Amygdala (tissue), 56 donors: ENCODE measurements at places on chromosomes 12 and 14.

- DNase-seq: no peak
Observed at GRCh38 chr12:42741771-42742510, 152.4 kb upstream of the PRICKLE1 start.

DNA sequence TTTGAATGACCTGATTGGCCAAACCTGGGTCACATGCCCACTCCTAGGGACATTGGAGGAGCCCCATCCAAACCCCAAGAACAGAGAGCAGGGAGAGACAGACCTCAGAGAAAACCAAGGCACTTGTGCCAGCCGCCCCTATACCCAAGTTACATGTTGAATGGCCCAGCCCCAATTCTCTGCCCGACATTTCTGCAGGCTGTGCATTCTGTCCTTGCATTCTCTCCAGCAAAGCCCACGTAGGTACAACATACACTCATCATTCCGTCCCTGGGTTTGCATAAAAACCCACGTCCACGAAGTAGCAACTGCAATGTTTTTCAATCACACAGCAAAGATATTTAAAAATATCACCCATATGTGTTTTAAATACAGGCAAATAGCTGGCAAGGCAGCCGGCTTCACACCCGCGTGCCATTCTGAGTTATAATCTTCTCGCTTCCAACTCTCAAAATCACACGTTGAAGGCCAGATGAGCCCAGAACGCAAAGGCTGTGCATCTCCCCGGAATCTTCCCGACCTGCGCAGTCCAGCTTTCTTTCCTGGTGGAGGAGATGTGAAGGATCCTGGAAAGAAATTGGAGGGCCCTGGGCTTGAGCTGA, 91.7 kb upstream of the MYL2 start:
- DNase-seq: no peak

DNA sequence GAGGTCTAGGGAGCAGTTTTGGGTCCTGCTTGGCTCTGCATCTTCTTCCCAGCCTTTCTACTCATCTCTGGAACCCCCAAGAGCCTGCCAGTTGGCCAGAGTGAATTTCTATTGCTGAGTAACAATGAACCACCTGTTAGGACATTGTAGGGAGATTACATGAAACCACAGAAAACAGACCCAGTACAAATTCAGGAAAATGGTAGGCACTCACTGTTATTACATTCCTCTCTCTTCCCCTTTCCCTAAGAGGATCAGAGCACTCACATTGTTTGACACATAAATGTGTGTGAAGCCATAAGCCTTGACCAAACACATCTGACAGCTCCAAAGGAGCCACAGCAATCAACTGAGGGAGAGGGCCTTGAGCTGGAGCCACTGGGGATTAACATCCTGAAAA, 216.1 kb downstream of the TMEM132D start:
- no peak for DNase-seq

- no peak for DNase-seq
Observed at GRCh38 chr12:94095618-94096017, 52.8 kb upstream of the PLXNC1 start.

DNA sequence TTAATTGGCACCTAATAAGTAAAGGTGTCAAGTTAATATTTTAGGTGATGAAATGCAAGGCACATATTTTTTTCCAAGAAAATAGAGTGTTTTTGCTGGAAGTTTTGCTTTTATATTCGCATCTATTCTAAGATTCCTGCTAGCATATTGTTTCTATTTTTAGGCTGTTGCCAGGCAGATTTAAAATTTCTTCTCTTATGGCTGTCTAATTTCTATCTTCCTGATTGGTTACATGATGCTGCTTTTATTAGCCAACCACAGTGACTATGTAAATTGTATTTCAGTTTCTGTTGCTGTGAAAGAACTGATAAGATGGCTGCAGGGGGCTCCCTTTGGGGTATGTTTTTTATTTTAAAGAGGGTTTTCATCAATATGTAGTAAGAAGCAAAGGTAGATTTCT, 42.7 kb downstream of the ATF7IP start:
- no peak for DNase-seq

GRCh38 chr12:64991121-64991611, 129.9 kb downstream of the WIF1 start:
- DNase-seq: no peak

DNA sequence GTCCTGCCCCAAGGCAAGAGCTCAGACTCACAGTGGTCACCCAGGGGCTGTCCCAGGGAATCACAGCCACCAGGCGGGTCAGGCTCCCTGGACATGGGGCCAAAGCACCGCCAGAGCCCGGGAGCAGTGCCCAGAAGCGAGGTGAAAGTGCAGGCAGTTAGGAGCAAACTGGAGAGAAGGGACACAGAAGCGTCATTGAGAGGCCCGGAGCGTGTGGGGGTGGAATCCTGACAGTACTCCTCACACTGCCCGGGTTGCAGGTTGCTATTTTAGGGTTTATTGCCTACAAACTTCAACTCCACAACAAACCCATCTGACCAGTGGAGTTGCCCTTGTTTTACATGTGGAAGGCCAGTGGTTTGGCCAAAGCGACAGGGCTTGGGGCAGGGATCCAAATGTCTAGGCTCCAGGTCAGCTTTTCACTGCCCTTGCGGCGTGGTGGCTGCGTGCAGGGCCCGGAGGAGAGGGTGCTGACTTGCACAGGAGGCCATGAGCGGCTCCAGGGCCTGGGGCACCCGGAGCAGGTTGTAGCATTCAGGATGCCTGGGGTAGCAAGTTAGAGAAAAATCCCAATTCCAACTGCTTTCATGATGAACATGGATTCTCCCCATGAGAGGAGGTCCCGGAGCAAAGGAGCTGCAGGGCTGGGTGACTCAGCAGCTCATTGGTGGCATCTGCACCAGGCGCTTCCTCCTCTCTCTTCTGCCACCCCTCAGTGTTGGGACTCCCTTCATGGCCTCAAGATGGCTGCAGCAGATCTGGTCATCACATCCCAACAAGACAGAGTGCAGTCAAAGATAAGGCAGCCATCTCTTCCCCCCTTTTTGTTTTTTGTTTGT, 112.3 kb upstream of the NCOR2 start:
- no peak for DNase-seq

- DNase-seq: no peak
Observed at GRCh38 chr12:122459211-122459610, 36.7 kb upstream of the CLIP1 start.

DNA sequence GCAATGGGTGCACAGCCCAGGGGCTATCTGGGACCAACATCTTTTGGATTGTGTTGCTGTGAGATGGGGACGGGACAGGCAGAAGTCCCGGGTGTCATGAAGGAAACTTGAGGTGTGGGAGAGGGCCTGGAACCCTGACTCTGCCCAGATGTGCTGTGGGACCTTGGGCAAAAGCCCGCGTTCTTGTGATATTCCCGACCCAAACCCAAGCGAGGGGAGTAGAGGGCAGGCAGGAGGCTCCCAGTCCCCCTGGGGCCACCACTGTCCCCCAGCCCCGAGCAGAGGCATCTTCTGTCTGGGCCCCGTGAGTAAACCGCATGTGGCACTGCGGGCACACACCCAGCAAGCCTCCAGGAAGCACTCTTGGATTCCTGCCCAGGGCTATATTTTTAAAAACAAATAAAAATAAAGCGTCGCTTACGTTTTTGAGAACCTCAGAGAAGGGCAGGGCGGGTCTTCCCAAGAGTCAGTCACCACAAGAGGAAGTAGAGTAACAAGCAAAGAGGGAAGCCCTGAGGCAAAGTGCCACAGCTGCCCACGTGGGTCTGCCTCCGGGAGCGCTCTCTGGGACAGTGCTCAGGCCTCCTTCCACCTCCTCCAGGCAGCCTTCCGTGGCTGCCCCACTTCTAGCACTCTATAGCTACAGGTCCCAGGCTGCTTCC, 39.5 kb downstream of the BEGAIN start:
- no peak for DNase-seq

- DNase-seq: no peak
Observed at GRCh38 chr14:21090940-21091663, 7.4 kb downstream of the ZNF219 start.

GRCh38 chr14:44736326-44736725, 225.4 kb downstream of the KLHL28 start:
- no peak for DNase-seq

DNA sequence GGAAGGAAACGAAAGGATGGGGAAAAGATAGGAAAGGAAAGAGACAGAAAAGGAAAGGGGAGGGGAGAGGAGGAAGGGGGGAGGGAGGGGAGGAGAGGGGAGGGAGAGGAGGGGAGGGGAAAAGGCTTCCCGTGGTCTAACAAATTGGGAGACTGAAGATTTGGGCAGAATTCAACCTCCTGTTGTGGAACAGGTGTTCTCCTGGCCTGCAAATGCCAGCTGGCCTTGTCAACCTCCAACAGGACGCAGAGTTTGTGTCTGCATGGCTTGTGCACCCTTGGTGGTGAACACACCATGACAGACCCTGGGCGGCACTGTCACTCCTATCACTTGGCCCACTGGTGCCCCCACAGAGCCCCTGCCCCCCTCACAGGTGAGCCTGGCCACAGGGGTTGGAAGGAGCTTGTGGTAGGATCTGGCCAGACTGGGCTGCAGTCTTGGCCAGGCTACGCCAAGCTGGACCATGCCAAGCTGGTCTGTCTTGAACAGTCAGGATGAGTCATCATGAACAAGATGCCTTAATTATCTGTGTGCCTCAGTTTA, 321.6 kb downstream of the BCL11B start:
- DNase-seq: no peak

DNA sequence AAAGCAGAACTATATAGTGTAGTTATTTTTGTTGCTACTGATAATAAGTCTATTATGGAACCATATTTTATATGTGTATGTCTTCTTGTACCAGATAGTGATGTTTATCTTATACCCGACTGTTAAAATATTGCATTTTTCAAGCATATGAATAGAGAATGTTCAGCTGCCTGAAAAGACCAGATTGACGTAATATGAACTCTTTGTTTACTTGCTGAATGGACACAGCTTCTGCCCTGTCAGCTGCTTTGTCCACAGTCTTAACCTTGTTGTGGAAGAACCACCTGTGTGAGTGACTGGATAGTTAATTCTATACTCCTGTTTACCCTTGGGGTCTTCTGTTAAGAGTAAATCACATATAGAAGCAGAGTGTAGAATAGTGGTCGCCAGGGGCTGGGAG, 109.3 kb downstream of the LGR5 start:
- DNase-seq: no peak

DNA sequence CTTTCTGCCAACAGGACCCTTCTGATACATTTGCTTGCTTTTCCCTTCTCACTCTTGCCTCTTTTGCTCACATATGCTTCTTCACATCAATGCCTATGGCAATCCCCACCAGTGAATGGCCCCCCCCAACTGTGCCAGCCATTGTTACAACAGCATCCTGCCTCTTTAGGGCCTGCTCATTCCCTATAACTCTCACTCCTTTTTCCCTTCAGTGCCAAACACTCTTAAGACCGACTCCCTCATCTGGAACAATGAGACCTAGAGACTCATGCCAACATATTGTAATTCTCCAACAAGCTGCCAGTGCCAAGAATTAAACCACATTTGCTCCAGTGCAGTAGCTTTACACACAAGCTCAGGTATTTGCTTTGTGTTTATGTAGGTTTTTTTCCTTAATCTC, 189.0 kb downstream of the SOX5 start:
- DNase-seq: no peak

GRCh38 chr12:15701631-15702156, 87.5 kb downstream of the EPS8 start:
- DNase-seq: no peak

GRCh38 chr14:37610945-37611523, 15.6 kb downstream of the TTC6 start:
- no peak for DNase-seq

DNA sequence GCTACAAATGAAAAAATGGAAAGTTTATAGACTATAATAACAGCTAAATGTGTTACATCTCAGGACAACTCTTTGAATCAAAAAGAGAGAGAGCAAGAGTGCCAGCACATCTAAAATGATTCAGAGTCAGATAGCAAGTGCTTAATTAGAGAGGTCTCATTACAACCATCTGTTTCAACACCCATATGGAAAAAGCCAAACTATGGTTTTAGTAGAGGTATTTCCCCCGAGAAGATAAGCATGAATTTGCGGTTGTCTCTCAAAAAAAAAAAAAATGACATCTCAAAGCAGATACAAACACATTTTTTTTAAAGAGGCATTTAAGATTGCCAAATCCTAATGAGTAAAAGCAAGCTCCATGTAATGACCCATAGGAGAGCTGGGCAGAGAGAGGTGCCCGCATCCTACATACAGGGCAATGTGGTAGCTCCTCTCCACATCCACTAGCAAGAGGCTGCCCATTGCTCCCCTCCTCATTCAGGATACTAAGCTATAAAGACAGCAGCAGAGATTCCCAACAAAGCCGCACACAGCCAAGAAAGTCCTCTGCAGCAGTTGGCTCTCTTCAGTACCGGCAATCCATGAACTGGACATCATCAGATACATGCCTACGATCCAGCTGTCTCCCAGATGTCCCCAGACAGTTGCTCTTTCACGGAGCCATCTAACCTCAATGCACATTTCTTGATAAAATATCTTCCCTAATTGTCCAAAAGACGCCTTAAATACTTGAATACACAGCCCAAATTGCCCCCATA, 100.4 kb downstream of the EFCAB11 start:
- DNase-seq: no peak

- DNase-seq: no peak
Observed at GRCh38 chr12:43370263-43370662, 181.7 kb downstream of the ADAMTS20 start.

- DNase-seq: no peak
Observed at GRCh38 chr12:55970775-55971174, 3.1 kb upstream of the RAB5B start.

DNA sequence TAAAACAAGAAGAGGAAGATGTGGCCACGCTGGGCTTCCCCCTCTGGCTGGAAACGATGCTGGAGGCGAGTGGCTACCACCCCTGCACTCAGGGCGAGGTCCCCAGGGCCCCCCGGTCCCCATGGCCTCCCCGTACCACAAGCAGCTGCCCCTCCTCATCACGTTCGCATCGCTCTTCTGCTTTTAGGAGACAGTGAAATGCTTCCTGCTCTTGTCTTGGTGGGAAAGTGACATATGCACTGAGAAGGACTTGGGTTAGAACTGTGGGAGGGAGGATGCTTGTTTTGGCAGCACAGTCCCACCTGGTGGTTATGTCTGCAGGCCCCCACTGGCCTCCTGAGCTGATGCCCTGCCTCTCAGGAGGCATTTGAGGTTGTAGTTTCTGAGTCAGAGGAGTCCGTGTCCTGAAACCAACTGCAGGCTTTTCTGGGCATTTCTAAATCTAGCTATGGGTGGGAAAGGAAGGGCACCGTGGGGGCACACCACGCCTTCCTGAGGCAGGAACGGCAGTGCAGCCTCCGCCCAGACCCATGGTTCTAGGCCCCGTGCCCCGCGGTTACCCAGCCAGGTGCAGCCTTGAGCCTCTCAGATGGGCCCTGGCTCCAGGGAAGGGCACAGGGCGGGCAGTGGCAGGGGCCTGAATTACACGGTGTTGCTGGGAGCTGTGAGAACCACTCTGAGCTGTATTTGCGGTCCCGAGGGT, 139.3 kb downstream of the ADGRD1 start:
- DNase-seq: no peak

GRCh38 chr12:7017870-7018349, 366 bp downstream of the LPCAT3 start:
- DNase-seq: no peak

GRCh38 chr14:28157887-28158791, 608.4 kb upstream of the FOXG1 start:
- no peak for DNase-seq

DNA sequence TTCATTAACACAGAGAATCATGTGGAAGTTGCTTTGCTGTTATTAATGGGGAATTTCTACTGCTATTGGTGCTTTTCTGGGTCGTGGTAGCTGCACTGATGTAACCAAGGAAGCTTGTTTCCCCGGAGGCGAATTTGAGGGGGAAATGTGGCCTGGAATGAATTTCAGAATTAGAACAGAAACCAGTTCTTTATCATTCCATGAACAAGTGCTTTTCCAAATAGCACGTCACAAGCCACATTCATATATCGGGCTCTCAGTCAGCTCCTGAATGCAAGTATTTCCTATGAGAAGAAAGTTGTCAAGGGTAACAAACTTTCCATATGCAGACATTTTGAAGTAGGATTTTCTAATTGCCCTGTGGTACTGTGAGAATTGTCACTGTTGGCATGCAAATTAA, 1353.2 kb downstream of the AACS start:
- DNase-seq: no peak
